H4 (cell line): ENCODE measurements at places on chromosomes 1 and 21.
A peak's percentile ranks its signal among the peaks of the same experiment; 100 is the strongest.

GRCh38 chr1:12048372-12048771 is 14.7 kb upstream of the TNFRSF8 start:
- DNase-seq, result no peak

DNA sequence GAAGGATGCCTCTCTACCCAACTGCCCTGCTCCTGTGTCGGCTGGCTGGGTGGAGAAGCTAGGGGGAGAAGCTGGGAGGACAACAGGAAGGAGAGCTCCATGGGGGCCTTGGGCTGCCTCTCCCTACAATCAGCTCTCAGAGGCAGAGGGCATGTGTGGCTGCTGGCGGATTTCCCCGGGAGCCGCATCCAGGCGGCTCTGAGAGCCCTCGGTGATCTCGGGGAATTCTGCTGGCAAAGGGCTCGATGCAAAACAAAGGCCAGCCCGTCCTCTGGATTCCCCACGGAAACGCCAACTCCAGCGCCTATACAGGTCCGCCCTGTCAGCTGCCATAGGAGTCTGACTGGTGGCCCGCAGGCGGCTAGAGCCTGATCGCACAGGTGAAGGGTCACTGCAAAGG is 26.4 kb upstream of the EVA1B start:
- no peak for DNase-seq

- no peak for DNase-seq
Measured at GRCh38 chr1:24235921-24236788, 49.1 kb upstream of the IFNLR1 start.

DNA sequence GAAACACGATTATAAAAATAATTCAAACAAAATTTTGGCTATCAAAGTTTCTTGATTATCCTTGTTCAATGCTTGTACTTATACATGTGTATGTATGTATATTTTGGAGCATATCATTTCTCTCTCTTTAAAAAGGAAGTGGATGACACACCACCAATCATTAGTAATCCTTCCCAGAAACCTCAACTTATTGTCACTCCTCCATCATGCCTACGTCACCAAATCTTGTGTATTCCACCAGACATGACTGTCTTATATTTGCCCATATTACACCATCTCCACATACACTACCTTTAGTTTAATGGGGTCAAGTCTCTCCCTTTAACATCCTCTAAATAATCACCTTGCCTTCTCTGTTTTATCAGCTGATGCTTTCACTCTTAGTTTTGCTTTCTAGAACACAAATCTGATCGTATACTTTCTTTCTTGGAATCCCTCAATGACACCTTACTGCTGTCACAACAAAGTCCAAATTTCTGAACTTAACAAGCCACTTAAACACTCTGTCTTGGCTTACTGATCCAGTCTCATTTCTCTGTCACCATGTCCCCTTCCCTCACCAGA is 124.0 kb downstream of the BRINP3 start:
- DNase-seq, result no peak

- DNase-seq, result no peak
Measured at GRCh38 chr1:33336580-33336979, 15.7 kb upstream of the A3GALT2 start.

GRCh38 chr1:201890223-201890622 is 1.5 kb downstream of the SHISA4 start:
- DNase-seq, result no peak

- DNase-seq, result no peak
Measured at GRCh38 chr1:174652569-174653280, 205.0 kb downstream of the GPR52 start.

- peak; percentile 86 for DNase-seq
Measured at GRCh38 chr1:101293461-101294051, 56.7 kb downstream of the S1PR1 start.

- DNase-seq, result no peak
Measured at GRCh38 chr1:86067626-86068025, 88.9 kb downstream of the COL24A1 start.

DNA sequence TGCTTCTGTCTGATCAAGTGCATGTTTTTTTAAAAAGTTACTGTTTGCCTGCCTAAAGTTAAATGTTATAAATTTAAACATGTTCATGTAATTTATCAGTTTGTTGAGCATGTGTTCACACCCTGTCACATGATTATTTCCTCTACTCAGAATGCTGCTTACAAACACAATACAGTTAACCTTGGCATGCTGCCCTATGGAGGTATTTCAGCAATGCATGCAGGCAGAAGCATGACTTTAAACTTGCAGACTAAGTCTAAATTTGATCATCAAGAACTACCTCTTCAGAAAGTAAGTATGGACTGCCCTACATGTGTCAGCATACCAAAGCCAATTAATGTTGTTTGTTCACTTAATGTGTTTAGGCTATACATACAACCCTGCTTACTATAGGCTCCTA is 161.6 kb downstream of the LRRC40 start:
- DNase-seq, result peak; percentile 46

DNA sequence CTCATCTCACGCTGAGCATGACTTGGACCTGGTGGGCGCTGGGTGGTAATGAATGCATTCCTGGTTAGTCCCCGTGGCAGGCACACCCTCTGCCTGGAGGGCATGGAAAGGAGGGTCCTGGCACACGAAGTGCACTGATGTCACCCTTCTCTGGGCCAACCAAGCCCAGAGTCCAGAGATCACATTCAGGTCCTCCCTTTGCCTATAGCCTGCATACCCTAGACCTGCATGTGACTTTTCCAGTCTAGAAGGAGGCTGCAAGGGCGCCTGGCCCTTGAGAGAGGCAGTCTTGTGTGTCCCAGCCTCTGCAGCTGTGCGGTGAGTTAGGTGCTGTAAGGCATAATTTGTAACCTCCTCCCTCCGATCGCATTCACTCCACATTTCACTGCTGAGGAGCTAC is 22.1 kb downstream of the PADI2 start:
- no peak for DNase-seq

DNA sequence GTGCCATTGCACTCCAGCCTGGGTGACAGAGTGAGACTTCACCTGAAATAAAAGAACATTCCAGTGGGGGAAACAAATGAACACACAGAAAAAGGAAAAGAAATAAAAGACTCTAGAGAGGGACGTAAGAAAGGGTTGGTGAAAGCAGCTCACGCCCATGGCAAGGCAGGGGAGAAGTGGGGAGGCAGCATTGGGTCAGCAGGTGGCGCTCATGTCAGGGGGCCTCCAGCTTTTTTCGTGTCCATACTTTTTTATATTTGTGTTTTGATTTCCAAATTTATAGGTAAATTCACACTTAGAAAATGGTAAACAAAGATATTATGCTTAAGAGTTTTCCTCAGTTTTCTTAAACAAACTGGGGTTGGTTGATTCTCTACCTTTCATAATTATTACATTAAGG is 45.5 kb downstream of the VPS13D start:
- DNase-seq, result no peak

- DNase-seq, result no peak
Measured at GRCh38 chr1:24779689-24780464, 34.6 kb downstream of the CLIC4 start.

DNA sequence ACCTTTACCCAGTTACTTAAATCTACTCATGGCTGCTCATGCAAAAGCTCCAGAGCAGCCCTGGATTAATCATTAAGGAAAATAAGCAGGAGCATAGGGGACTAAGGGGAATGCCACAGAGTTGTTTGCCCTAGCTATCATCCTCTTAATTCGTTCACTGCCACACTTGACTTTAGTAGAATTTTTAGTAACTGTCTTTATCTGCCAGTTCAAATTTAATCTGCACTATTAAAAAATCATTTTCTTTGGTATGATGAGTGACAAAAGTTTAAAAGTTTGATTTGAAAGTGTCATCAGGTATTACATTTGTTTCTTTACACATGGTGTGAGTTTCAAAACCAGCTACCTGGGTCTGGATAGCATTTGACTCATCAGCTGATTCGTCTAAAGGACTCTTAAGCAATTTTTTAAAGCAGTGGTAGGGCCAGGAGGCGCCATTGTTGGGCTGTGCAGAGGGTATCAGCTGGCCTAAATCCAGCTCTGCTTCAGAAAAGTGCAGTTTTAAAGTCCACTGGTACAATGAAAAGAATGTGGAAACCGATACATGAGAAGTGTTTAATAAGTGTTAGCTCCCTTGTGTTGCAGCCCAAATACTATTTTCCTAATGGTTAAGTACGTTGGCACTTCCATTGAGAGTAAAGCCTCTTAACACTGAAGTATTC is 69.9 kb upstream of the DR1 start:
- DNase-seq, result no peak

GRCh38 chr1:204089044-204089751 is 16.3 kb downstream of the SOX13 start:
- no peak for DNase-seq

GRCh38 chr1:115331558-115332331 is 6.3 kb downstream of the NGF start:
- no peak for DNase-seq

GRCh38 chr1:239896569-239896968 is 195.1 kb upstream of the FMN2 start:
- no peak for DNase-seq

GRCh38 chr1:87956072-87956471 is 627.4 kb downstream of the LMO4 start:
- peak; percentile 68 for DNase-seq

- DNase-seq, result no peak
Measured at GRCh38 chr1:222210776-222211175, 337.1 kb downstream of the HHIPL2 start.

- DNase-seq, result no peak
Measured at GRCh38 chr1:22326372-22326915, 125.2 kb upstream of the ZBTB40 start.

DNA sequence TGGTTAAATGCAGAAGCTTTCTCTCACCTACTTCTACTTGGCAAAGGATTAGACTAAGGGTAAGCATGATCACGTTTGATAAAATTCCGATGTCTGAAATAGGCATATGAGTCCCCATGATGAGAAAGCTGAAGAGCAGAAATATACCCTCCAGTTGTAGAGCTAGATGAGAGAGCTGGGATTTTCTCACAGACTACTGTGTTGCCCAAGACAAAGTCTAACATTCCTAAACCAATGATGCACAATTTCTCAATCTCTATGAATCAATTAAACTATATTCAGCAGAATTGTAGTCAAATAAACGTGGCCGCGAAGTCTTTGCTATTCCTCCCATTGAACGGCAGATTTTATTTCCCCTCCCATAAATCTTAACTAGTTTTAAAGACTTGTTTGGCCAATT is 699.2 kb downstream of the KCNT2 start:
- DNase-seq, result no peak

- DNase-seq, result peak; percentile 45
Measured at GRCh38 chr1:110196917-110197765, 13.0 kb upstream of the KCNC4 start.

DNA sequence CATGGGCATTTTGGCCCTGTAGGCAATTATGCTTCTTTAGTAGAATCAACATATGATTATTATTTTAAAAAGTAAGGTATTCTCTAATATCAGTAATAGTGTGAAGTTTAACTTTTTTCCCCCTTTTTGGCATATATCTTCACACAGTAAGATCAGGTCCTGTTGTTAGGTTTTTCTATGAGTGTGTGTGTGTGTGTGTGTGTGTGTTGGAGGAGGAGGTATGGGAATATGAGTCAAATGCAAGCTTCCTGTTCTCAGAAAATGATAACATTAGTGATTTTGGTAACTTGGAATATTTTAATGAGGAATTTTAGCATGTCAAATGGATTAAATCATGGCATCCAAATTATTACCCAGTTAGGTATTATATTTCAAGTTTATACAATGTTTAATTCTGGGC is 65.8 kb upstream of the BCL10 start:
- no peak for DNase-seq
